ENCODE measurements at places on chromosomes 13 and 19.

GRCh38 chr19:14868497-14868896 lies 17.4 kb downstream of the OR7A17 start:
- no peak for DNase-seq

GRCh38 chr19:17163652-17164051 lies 51.5 kb upstream of the USE1 start:
- DNase-seq, result no peak

DNA sequence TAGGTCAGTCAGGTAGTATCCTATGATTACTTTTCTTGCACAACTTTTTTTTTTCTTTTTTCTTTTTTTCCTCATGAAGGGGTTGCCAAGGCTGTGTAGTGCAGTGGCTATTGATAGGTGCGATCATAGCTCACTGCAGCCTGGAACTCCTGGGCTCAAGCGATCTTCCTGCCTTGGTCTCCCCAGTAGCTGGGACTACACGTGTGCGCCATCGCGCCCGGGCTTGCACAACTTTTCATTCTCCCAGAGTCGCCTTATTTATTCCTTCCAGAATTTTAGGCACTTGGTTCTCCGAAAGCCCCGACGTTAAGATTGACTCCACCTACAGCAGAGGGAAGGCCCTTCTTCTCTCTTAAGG lies 867 bp upstream of the ZNF613 start:
- no peak for DNase-seq

DNA sequence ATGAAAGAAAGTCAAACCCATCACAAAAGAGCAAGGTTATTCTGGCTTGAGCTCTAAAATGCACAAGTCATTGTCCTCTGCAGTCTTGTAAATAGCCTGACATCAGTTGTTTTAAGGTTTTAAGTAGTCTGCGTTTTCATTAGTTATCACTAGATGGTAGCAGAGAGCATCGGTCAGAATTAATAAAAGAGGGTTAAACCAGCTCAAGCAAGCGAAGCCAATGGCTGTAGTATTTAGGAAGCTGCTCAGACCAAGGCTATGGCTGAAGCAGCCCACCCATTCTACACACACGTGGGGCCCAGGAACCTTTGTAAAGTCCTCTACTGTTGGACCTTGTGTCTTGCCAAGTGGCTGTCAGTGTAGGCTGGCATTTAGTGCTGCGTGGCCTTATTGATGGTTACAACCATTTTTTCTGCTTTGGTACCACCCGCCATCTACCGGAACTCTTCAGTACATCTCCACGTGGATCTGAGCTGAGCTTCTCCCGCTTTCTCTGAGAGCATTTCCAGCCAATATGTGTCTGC lies 13.3 kb upstream of the ZNF57 start:
- no peak for DNase-seq

GRCh38 chr19:33821871-33822270 lies 25.2 kb downstream of the KCTD15 start:
- DNase-seq, result no peak

DNA sequence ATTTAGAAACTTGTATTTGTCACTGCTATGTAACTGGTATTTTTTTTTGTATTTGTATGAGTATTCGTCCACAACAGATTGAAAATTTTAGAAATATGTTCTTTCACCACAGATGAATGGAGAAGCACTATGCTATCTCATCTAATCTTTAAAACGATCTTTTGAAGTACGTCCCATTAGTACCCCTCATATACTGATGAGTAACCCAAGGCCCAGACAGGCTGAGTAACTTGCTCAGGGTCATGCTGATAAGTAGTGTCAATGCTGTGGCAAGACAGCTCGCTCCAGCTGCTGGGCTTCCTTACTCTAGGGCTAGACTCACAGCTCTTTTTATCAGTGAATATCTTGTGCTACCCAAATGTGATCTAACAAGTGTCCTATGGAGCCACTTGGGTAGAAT lies 154.2 kb downstream of the SUCLA2 start:
- DNase-seq, result no peak

DNA sequence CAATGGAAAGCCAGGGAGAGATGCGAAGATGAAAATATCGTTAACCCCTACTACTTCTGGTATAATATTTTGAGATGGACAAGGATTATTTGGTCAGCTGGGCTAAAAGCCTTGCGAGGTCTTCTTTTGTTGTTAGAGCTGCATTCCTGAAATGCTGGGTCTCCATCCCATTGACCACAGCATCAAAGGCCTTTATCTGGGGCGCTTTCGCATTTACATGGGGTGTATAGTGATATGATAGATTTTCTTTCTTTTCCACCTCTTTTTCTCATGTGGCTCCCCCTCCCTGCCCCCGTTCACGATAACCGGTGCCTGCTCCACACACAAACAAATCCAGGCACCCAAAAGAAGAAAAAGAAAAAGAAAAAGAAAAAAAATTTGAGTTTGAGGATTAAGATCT lies 77.5 kb downstream of the ZNF536 start:
- DNase-seq, result no peak

DNA sequence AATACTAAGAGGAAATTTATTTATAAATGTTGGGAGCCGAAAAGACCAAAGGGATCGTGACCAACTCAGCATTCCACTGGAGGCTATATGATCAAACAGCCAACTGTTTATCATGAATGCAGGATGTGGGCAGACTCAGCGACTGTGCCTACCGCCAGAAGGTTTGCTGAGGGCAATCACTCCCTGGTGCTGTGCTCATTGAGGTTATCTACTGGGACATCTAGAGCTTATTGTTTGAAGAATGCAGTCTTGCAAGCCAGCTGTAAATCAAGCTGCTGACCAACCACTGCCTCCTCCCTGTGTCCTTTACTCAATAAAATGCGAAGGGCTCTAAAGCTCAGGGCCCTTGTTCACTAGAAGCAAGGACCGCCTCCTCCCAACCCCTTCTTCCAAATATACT lies 8.5 kb upstream of the XPO4 start:
- DNase-seq, result no peak

- DNase-seq, result no peak
Measured at GRCh38 chr19:21202865-21203494, 61.1 kb downstream of the ZNF431 start.

- no peak for DNase-seq
Measured at GRCh38 chr19:21158523-21159135, 16.8 kb downstream of the ZNF431 start.
